HL-60 (cell line): ENCODE measurements at places on chromosomes 13 and 19.

GRCh38 chr13:101621099-101621498 is 168.6 kb downstream of the ITGBL1 start:
- no peak for DNase-seq

DNA sequence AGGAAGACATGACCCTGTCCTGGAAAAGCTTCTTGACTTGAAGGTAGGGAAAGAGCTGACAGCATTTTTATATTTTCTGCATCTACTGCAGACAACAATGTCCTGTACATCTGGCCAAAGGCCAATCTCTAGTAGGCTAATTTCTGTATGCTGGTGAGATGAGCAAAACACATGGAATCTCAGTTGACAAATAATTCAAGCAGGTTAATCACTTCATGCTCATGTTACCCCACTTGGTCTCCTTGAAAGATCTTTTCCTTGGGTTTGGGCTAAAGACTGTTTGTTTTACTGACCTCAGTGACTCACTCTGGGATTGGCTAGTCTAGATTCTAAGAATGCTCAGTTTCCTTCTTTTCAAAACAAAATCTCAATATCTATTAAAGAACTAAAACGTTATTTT is 298.8 kb downstream of the LMO7 start:
- no peak for DNase-seq

GRCh38 chr19:6873708-6874431 is 13.5 kb upstream of the ADGRE1 start:
- DNase-seq, result no peak

DNA sequence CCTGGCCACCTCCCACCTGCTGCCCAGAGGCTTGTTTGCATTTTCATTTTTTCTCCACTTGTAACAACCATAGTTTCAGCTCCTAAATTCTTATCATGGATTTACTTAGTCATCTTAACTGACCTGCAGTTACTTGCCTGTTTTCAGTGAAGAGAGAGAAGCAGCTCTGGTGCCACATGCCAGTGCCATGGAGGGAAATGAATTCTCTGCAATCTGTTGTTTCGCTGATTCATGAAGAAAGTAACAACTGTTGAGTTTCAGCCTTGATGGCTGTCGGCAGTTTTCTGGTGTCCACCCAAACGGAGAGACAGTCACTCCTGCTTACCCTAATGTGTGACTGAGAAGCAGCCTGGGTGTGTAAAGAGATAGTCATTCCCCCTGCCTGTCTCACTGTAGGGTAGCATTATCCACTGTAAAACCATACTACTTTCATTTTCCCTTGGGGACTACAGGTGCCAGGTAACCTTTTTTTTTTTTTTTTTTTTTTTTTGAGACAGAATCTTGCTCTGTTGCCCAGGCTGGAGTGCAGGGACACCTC is 116.1 kb downstream of the DNAJC3 start:
- DNase-seq, result no peak

GRCh38 chr13:78827471-78827870 is 168.5 kb upstream of the OBI1 start:
- DNase-seq, result no peak

DNA sequence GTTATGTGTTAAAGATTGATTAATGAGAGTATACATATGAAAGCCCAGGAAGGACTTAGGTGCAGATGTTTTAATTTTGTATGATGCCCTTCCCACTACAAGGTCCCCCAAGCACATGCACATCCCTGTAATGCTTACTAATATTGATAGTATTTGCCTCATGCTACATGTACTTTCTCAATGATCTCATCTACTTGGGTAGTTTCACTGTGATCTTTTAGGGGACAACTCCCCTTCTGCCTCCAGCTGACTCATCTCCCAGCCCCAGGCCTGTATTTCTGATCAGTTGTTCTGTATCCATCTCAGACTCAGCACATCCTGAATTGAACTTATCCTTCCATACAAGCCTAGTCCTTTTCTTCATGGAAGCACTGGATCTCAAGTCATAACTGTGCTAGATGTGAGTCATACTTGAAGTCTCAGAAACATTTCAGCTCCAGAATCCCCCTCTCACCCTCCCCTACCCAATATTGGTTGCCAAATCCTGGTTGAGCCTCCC is 49.4 kb upstream of the INTS6 start:
- DNase-seq, result no peak

DNA sequence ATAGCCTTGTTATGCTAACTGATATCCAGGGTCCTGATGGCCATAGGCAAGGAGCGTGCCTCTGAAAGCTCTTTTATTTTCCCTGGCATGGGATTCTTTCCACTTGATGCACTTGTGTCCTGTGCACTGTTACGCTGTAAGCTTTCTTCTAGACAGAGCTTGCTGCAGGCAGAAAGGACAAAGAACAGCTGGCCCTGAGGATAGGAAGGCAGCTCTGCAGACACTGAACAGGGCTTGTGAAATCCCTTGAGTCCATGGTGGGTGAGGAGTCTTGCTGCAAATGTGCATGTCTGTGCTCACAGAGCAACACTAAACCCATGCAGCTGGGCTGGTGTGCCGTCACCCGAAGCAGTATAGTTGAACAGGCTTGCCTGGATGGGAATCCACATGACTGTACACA is 126.6 kb downstream of the AKAP11 start:
- DNase-seq, result no peak

GRCh38 chr13:108214441-108215271 is 680 bp downstream of the LIG4 start:
- no peak for DNase-seq

DNA sequence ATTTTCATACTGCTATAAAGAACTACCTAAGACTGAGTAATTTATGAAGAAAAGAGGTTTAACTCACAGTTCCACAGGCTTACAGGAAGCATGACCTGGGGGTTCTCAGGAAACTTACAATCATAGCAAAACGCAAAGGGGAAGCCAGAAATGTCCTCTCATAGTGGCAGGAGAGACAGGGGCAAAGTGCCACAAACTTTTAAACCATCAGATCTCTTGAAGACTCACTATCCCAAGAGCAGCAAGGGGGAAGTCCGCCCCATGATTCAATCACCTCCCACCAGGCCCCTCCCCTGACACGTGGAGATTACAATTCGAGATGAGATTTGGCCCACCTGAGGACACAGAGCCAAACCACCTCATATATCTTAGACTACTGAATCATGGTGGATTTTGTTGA is 198.7 kb downstream of the KCTD12 start:
- DNase-seq, result no peak

- no peak for DNase-seq
Observed at GRCh38 chr19:28063702-28064101, 1149.2 kb downstream of the UQCRFS1 start.

DNA sequence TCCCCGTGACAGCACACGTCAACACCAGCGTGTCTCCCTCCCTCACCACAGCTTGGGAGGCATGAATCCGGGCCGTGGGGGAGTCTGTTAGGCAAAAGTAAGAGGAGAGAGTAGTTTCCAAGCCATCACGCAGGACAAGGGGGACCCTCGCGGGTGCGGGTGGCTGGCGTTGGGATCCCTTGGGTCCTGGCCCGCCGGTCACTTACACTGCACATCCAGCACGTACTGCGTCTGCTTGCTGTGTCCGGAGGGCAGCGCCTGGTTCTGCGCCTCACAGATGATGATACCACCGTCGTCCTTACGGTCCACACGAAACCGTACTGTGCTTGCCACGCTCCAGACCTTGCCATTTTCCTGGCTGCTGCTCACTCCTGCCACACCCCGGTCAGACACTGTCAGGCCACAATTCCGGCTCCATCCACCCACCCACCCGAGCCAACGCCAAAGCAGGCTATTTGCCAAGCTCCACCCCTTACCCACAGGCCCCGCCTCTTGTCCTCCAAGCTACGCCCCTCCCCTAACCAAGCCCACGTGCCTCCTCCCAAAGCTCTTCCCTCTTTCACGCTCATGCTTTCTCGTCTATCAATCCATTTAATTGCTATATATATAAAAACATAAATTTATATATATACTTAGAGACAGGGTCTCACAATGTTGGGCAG is 6.6 kb upstream of the ZNF428 start:
- no peak for DNase-seq

GRCh38 chr13:106514928-106515634 is 20.4 kb downstream of the EFNB2 start:
- DNase-seq, result no peak

GRCh38 chr13:111282425-111282824 is 38.0 kb upstream of the TEX29 start:
- no peak for DNase-seq

DNA sequence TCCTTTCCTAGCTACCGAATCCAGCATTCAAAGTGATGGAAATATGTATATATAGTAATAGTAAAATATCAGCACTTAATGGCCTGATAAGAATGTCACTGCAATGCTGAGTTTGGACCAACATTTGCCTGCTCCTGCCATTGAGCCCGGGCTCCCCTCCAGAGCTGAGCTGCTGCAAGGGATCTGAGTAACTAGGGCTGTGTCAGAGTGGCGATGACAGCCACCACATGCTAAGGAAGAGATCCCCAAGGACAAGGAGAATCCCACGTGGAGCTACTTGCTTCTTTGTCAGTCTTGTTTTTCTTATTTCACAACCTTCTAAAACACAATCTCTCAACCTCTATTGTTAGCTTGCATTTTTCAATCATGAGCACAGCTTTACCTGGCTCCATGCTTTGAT is 19.5 kb upstream of the ALOX5AP start:
- DNase-seq, result no peak

- DNase-seq, result no peak
Observed at GRCh38 chr13:97766749-97767148, 186.7 kb upstream of the IPO5 start.

GRCh38 chr19:51181913-51182419 is 39.9 kb downstream of the SIGLEC7 start:
- peak; percentile 52 for DNase-seq

GRCh38 chr19:35171730-35172129 is 17.2 kb downstream of the FXYD5 start:
- no peak for DNase-seq

GRCh38 chr19:39792999-39793546 is 14.4 kb downstream of the LEUTX start:
- DNase-seq, result peak; percentile 60

DNA sequence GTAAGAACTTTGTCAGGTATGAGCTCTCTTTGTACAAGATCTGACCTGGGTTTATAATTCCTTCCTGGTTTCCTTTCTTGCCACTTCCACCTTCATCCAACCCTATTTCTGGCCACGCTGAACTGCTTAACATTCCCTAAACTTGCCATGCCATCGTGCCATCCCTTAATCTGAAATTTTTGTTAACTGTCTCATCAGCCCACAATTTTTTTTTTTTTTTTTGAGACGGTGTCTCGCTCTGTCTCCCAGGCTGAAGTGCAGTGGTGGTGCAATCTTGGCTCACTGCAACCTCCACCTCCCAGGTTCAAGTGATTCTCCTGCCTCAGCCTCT is 144.6 kb downstream of the GGACT start:
- no peak for DNase-seq

- DNase-seq, result peak; percentile 21
Observed at GRCh38 chr13:94480672-94481145, 1.2 kb upstream of the DCT start.

DNA sequence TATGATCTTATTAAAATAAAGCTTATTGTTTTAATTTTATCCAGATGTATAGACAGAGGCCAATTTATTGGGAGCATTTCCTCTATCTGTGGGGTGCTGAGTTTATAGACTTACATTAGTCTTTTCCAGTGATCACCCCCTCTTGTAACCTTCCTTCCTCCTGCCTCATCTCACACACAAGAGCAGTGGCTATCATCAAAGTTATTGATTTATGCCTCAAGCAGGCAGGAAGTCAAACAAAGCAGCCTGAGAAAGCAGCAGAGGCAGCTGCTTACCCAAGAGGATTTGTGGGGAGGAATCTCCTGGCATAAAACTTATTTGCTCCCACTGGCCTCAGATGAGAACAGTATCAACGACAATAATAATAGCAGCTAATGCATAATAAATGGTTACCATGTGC is 26.3 kb upstream of the DCLK1 start:
- no peak for DNase-seq

GRCh38 chr13:108363666-108364065 is 94.1 kb downstream of the TNFSF13B start:
- peak; percentile 23 for DNase-seq

DNA sequence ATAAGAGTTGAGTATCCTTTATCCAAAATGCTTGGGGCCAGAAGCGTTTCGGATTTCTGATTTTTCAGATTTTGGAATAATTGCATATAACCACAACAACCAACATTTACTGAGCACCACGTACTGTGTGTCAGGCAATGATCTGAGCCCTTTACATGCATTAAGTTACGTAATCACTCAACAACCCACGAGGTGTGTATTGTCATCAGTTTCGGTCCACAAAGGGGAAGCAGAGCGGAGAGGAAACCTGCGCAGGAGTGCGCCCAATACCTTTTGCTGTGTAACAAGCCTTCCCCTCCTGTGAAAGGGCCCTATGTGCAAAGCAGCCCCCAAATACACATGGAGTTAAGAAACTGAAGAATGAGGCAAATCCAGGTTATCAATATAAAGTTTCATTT is 20.7 kb upstream of the NLRP12 start:
- peak; percentile 64 for DNase-seq

- no peak for DNase-seq
Observed at GRCh38 chr13:95559100-95559499, 6.6 kb downstream of the CLDN10 start.

- DNase-seq, result no peak
Observed at GRCh38 chr19:18731562-18732008, 48.1 kb downstream of the CRTC1 start.

GRCh38 chr13:110229905-110230563 is 76.9 kb downstream of the COL4A1 start:
- no peak for DNase-seq

GRCh38 chr19:41998246-41999020 is 4.4 kb upstream of the ATP1A3 start:
- DNase-seq, result peak; percentile 41

DNA sequence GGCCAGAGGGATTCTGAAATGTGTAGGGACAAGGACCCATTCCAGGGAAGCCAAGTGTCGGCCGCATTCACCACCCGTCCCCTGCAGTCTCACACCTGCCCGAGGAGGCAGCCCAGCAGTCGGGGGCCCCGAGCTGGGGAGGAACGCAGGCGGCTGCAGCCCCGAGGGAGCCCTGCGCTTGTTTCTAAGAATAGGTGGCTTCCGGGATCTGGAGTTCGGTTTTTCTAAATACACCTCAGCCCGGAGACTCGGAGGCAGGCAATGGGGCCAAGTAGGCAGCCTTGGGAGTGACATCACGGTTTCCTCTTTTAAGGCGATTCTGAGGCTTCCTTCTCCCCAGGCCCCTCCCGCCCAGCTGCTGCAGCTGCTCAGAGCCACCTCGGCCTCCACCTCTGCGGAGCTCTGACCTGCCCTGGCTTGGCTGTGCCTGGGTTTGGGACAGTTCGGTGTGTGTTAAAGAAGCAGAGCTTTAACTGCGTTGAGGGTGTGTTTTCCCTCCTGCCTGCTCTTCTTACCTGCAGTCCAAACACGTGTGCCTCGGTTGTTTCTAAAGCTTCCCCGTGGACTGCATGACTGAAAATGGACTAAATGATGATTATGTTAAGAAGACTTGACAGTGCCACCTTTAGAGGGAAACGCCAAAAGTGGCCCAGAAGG is 80.5 kb downstream of the COL4A2 start:
- DNase-seq, result peak; percentile 71

- no peak for DNase-seq
Observed at GRCh38 chr19:42093926-42094325, 18.0 kb downstream of the ZNF574 start.

DNA sequence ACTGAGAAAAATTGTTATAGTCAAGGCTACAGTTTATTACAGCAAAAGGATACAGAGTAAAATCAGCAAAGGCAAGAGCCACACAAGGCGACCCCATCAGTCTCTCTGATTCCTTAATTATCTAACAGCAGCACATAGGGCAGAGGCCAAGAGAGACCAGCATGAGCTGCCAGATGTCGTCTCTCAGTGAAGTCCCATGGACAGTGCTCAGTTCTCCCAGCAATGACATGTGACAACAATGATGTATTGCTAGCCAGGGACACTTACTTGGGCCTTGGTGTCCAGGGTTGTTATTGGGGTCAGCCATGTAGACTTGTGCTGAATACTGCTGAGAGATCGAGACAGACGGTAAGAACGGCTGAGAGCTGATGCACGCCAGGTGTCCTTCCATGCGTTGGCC is 22.3 kb downstream of the ZSWIM9 start:
- no peak for DNase-seq
